Stimulated activated naive CD4-positive, alpha-beta T cell treated with Interleukin-2 at 50 U/mL for 16 hours (primary cell): ENCODE measurements at places on chromosomes 1 and 21.

DNA sequence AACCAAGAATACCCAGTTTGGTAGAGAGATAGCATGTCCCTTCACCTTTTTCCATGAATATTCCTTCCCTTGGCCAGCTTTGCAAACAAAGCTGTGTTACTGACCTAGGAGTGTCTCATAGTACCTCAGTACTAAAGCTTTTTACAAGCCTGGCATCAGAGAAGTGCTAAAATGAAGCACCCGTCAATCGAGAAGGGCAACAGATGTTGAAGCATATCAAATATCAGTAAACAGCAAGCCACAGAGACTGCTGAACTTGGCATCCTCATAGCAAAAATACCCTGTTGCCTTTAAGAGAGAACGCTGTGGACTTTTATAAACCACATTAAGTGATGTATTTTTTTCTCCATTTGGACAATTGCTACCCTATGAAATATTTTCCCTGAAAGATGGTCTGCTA, 128.6 kb upstream of the HOOK1 start:
- no peak for DNase-seq

GRCh38 chr1:222644636-222644980, 26.7 kb downstream of the MIA3 start:
- DNase-seq = no peak

GRCh38 chr1:43067977-43068751, 103.9 kb downstream of the EBNA1BP2 start:
- DNase-seq = no peak

GRCh38 chr1:207813512-207813881, 61.6 kb downstream of the CD46 start:
- DNase-seq = no peak

- no peak for DNase-seq
These were observed 234.9 kb downstream of the NPHP4 start for GRCh38 chr1:5757187-5757805.

- no peak for DNase-seq
These were observed 28.7 kb downstream of the PTGFR start for GRCh38 chr1:78519446-78519845.

DNA sequence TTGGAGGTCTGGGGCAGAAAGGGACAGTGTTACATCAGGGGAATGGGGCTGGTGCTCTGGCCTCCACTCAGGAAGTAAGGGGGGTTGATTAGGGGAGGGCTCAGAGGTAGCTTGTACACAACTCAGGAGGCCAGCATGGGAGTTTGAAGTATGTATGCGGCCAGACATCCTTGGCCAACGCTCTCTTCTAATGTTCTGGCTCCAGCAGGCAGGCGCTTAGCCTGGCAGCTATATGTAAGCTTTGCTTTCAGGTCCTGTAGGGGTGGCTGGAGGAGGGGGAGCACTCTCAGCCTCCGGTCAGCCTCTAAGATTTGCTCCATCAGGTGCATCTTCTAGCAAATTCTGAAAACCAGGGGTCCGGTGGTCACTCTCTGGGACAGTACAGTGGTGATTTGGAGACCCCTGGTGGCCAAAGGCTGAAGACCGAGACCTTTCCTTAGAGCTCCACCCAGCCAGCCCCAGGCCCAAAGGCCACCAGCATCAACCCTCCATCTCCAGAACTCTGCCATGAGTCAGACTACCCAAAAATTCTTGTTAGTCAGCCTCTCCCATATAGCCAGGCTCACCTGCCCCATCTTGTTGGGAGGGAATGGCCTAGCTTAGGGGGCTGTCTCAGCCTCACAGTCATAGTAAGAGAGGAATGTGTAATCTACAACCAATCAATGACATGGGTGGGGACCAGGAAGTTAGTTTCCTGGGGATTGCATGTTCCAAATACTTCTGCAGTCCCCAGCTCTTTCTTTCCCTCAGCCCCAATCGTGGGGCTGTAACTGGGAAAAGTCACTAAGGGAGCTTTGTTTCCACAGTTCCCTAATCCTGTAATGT, 9.7 kb upstream of the COL8A2 start:
- no peak for DNase-seq

- no peak for DNase-seq
These were observed 40.6 kb upstream of the DIPK1A start for GRCh38 chr1:93001893-93002292.

- DNase-seq = no peak
These were observed 66.5 kb downstream of the PRRX1 start for GRCh38 chr1:170730438-170730837.

DNA sequence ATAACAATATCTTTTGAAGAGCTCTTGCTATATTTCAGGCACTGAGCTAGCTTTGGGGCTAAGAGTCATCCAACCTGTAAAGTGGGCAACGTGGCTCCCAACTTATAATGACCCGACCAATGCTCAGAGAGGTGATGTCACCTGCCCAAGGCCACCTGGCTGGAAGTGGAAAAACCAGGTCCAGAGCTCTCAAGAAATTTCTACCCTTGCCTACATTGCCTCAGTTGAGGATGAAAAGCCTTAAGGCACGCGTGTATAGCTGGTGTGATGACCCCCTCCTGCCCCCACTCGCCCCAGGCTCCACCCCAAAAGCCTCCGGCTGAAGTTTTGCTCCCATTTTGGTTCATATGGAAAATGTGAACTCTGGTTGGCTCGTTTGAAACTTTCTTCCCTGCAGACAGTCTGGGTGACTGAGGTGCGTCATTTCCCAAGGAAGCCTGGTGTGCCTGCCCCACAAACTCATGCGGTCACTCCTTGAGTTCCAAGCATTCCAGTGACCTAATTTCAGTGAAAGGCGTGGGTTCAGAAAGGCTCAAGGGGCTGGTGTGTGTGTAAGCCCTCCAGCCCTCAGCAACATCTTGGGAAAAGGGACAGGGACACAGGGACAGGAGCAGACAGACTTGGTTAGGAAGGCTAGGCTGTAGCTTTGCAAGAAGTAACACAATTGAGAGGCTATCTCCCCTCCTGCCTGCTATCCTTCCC, 20.5 kb downstream of the HTR1D start:
- DNase-seq = no peak

GRCh38 chr1:232923739-232924386, 26.5 kb upstream of the NTPCR start:
- peak; percentile 35 for DNase-seq

GRCh38 chr1:214525535-214526019, 25.8 kb downstream of the PTPN14 start:
- DNase-seq = no peak

DNA sequence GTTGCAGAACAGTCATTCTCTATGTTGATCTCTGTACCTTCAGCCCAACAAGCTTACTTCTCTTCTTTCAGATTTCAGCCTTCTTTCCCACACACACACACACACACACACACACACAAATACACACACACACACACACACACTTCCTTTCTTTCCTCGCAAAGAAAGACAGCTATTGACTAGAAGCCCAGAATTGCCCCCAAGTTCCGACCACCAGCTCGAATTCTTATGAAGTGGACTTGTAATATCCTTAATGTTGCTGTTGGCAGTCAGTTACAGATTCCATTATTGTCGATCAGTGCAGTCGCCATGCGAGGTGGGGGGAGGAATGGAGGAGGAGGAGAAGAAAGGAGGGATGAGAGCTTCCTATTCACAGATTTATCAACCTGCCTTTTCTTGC, 125.5 kb downstream of the CLEC20A start:
- no peak for DNase-seq

- no peak for DNase-seq
These were observed 26.0 kb downstream of the EPHB2 start for GRCh38 chr1:22736501-22737080.

DNA sequence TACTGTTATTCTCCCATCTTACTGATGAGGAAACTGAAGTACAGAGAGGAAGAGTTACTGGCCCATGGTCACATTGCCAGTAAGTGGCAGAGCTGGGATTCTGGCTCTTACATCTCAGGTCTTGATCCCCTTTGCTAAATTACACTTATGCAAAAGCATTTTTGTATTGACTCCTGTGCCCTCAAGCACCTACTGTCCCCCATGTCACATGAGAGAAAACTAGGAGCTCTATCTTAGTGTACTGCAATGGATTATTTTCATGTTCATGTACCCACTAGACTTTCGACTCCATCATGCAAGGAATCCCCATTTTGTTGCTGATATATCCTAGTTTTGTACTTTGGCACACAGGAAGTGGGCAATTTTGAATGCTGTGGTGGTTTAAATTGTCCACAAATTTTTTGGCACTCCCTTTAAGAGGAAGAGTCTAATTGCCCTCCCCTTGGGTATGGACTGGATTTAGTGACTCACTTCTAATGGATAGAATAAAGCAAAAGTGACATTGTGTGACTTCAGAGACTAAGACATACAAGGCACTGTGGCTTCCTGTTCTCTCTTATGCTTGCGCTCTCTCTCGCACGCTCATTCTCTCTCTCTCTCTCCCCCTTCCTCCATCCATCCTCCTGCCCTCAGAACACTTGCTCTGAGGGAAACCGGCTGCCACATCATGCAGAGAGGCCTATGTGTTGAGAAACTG, 43.5 kb upstream of the JAK1 start:
- DNase-seq = no peak

- DNase-seq = no peak
These were observed 11.6 kb upstream of the AHDC1 start for GRCh38 chr1:27615346-27616192.

GRCh38 chr1:37952738-37953137, 5.9 kb upstream of the INPP5B start:
- DNase-seq = no peak

GRCh38 chr1:37851782-37852210, 7.6 kb downstream of the MTF1 start:
- no peak for DNase-seq

- no peak for DNase-seq
These were observed 4.5 kb downstream of the UHMK1 start for GRCh38 chr1:162502077-162502476.

DNA sequence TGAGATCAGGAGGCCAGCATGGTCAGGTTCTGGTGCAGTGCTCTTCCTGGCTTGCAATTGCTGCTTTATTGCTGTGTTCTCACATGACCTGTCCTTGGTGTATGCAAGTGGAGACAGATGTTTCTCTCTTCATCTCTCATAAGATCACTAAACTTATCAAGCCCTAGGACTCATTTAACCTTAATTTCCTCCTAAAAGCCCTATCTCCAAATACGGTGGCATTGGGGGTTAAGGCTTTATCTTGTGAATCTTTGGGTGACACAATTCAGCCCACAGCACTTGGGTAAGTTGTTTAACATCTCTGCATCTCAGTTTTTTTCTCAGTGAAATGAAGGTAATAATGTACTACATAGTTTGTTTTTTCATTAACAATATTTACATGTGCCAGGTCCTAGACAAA, 152.4 kb downstream of the RWDD3 start:
- DNase-seq = no peak

DNA sequence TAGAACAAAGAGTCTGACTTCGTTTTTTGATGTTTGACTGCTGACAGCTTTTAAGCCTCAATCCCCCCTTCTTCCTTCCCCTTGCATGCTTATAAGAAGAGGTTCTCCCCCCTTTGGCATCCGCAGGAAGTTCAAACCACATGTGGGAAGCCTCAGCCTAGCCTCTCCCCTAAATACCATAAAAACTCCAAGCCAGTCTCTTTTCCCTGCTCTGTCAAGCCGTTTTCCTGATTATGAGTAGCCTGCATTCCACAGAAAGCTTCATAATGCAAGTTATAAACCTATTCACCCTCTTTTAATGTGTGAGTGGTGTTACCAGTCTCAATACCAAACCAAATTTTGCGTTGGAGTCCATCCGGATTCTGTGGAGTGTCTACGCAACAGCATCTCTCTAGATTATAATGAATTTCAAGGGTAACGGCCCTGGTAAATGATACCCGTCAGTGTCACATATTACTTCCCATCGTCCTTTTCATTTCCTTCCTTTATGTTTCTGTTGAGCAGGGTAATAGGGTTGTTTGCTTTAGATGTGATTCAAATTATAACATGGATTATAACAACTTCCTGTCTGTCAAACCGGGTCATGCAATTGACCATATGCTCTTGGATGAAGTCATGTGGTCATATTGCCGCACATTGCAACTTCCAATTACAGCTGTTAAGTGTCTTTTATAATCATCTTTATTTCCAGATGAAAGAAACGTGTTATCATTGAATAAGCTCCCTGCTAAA, 717.5 kb downstream of the RWDD3 start:
- DNase-seq = no peak

- no peak for DNase-seq
These were observed 183.6 kb downstream of the TTLL7 start for GRCh38 chr1:83815330-83815729.

- DNase-seq = no peak
These were observed 29.0 kb downstream of the BACE2 start for GRCh38 chr21:41196993-41197392.

DNA sequence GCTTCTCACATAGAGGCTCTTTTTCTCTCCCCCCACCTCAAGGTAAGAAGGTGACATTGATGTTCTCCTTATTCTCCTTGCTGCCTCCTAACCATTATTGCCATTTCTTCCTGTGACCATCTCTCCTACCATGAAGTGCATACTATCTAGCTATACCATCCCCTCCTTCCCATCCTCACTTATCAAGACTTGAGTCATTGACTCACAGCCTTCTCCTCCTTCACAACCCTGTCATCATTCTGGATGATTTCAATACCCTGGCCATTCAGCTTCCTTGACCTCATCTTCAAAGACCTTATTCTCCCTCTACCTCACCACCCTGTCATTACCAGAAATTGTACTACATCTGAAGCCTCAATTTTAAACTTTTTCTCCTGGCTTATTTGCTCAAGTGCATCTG, 10.9 kb upstream of the HIPK1 start:
- no peak for DNase-seq

DNA sequence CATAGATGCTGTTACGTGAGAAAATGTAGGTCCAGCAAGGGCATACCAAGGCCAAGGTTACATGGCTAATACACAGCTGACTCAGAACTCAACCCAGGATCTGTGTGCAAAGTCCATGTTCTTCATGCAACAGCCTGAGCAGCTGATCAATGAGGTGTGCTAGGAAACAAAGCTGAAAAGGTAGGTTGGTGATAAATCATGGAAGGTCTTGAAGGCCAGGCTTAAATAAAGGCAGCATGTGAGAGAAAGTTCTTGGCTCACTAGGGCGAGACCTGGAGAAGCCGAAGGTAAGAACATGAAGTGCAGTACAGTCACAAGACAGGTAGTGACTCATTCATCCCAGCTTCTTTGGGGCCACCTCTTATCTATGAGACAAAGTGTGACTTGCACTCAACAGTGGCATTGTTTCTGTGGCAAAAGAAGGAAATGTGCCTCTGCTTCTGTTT, 33.4 kb downstream of the TLR5 start:
- no peak for DNase-seq

DNA sequence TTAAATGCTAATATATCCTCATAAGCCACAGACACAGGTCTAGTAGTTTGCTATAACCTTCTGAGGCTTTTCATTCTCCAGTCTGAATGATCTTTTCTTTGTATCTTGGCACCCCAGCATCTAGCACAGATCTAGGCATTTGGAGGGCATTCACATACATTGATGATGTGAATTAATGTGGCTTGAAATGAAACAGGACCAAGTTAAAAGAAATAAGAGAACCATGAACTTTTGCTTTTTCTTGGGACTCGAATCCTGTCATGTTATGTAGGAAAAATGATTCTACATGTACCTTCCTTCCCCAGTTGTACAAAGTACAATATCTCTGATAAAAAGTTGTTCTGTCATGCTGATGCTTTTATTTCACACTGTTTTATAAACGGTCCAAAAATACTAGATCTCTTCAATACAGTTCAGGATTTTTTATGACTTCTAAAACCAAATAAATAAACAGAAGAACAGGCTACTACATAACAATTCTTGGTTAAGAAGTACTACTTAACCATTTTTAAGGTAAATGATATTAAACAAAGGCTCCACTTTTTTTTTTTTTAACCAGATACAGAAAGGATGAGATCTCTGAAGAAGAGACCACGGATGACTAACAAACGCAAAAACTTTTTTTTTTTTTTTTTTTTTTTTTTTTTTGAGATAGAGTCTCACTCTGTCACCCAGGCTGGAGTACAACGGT, 3.0 kb downstream of the SORT1 start:
- DNase-seq = no peak

- no peak for DNase-seq
These were observed 710.6 kb downstream of the MATN1 start for GRCh38 chr1:30012455-30013440.
